Astrocyte (in vitro differentiated cells and primary cell): ENCODE measurements at places on chromosomes 12 and 14.
A peak's percentile ranks its signal among the peaks of the same experiment; 100 is the strongest.

- H3K36me3 ChIP-seq, result no peaks in the 10 kb centered on the region
- DNase-seq, result no peak
- H3K4me1 ChIP-seq, result peaks cover 11% of the 10 kb centered on the region
- H3K27me3 ChIP-seq, result peaks cover 41% of the 10 kb centered on the region
- H3K4me3 ChIP-seq, result no peak overlapping the region
These were observed 2.4 kb upstream of the GLS2 start for GRCh38 chr12:56490360-56490759.

DNA sequence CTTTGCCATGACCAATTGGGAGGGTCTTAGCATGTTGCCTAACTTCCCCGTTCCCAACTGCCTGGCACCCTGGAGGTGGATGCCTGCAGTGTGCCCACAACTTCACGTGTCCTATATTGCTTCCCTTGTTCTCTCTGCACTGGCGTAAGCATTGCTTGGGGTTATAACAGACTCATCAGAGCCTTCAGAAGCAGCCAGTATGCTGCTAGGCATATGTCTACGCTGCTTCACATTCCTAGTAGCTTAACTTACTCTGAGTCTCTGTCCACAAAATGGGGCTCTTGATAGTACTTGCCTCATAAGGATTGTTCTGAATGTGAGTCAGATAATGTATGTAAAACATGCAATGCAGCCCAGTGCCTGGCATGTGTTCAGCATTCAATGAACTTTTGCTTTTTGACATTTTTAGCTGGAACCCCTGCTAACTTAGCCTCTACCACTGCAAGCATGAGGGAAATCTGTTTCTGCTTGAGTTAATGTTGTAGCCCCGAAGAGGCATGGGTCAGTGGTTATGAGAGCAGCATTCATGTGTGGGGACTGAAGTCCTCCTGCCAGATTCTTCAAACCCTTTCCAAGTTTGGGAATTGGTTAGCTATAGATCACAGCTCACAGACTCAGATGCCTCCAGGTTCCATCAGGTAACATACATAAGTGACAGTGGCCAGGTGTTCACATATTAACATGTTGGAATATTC, 2.8 kb downstream of the SLC5A8 start:
- H3K27me3 ChIP-seq, result peaks cover 29% of the 10 kb centered on the region
- peaks cover 8% of the 10 kb centered on the region for H3K4me1 ChIP-seq
- DNase-seq, result no peak
- H3K27ac ChIP-seq, result no peak overlapping the region
- H3K36me3 ChIP-seq, result no peaks in the 10 kb centered on the region
- no peak overlapping the region for H3K4me3 ChIP-seq

DNA sequence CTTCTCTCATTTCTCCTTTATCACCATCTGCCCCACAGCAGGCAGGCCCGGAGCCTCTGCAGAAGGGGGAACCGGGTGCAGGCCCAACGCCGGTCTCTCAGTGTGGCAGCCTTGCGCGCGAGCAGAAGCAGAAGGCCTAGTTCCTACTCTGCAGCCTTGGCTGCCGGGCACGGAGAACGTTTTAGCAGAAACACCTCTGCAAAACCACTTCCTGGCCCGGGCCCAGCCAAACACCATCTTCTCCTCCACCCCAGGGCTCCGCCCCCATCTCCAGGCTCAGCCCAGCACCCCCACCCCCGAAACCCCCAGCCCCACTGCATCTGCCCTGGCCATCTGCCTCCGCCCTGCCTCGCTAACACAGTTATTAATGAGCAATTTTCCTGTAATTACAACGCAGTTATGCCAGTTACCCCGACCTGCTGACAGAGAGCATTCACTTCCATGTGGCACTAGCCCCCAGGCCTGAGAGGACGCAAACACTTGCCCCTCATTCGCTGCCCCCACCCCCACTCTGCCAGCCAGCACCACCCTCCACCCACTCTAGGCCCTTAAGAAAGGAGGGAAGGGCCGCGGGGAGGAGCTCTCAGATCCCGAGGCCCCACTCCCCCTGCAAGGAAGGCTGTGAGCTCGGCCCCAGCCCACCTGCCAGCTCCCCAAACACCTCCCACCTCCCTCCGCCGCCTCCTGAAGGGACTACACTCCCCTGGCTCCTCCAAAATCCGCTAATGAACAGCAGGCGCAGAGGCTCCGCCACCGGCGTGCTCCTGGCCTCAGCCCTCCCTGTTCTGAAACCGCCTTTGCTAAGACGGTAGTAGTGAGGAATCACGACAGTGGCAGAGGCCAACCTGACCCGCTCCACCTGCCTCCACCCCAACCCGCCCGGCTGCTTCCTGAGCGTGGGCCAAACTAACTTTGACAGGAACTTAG, 44.7 kb upstream of the FBRSL1 start:
- H3K4me3 ChIP-seq, result peak overlapping the region; percentile 23
- no peaks in the 10 kb centered on the region for H3K4me1 ChIP-seq
- H3K27ac ChIP-seq, result no peak overlapping the region
- H3K36me3 ChIP-seq, result no peaks in the 10 kb centered on the region

- H3K27ac ChIP-seq, result no peak overlapping the region
- no peaks in the 10 kb centered on the region for H3K27me3 ChIP-seq
- H3K4me3 ChIP-seq, result no peak overlapping the region
- DNase-seq, result no peak
- H3K4me1 ChIP-seq, result no peaks in the 10 kb centered on the region
These were observed 43.2 kb upstream of the MYBPC1 start for GRCh38 chr12:101551362-101552114.

DNA sequence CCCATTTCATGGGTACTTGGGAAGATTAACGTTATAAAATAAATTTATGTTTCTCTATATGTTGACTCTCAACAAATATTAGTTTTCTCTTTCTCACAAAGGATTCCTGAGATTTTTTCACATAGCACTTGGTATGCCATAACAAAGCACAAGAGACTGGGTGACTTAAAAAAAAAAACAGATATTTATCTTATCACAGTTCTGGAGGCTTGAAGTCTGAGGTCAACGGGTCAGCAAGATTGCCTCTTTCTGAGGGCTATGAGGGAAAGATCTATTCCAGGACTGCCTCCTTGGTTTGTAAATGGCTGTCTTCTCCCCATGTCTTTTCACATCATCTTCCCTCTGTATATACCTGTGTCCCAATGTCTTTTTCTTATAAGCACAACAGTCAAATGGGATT, 153.5 kb upstream of the DIO2 start:
- H3K4me1 ChIP-seq, result no peaks in the 10 kb centered on the region
- no peak overlapping the region for H3K27ac ChIP-seq

DNA sequence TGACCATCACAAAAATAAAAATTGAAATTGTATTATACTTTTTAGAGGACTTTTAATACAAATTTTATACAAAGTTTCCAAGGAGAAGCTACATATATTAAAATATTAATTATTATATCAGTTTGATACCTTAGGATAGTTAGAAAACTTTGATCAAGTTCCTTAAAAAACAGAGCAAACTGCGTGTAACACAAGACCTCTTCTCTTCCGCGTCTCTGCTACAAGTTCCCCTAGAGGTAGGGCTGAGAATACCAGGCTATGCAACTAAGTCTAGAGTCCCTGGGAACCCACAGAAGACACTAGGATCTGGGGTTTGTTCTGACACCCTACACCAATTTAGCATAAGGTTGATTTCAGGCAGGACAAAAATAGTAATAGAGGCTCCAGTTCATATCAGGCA, 319.0 kb downstream of the FOXG1 start:
- no peaks in the 10 kb centered on the region for H3K36me3 ChIP-seq
- H3K27ac ChIP-seq, result no peak overlapping the region
- no peaks in the 10 kb centered on the region for H3K4me1 ChIP-seq
- H3K4me3 ChIP-seq, result no peak overlapping the region
- H3K27me3 ChIP-seq, result no peaks in the 10 kb centered on the region

DNA sequence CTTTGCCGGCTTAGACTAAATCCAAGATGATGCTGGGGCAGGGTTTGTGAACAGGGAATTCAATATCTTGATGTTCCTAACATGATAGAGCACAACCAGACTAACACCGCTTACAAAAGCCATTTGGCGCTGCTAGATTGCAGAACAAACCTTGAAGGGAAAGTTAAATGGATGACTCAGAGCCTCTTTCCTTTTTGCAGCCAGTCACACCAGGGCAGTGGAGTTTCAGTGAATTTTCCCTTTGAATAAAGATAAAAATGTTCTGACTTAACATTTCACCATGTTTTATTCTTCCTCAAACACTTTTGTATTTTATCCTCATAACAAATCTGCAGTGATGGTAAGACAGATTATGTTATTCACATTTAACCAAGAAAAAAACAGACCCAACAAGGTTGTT, 47.3 kb downstream of the PDE6H start:
- H3K27me3 ChIP-seq, result no peaks in the 10 kb centered on the region
- H3K36me3 ChIP-seq, result no peaks in the 10 kb centered on the region
- no peaks in the 10 kb centered on the region for H3K4me1 ChIP-seq
- no peak for DNase-seq
- H3K4me3 ChIP-seq, result no peak overlapping the region

- no peak overlapping the region for H3K4me3 ChIP-seq
- DNase-seq, result no peak
- H3K4me1 ChIP-seq, result no peaks in the 10 kb centered on the region
- no peak overlapping the region for H3K27ac ChIP-seq
These were observed 6.9 kb downstream of the ZBTB39 start for GRCh38 chr12:56999456-56999855.

DNA sequence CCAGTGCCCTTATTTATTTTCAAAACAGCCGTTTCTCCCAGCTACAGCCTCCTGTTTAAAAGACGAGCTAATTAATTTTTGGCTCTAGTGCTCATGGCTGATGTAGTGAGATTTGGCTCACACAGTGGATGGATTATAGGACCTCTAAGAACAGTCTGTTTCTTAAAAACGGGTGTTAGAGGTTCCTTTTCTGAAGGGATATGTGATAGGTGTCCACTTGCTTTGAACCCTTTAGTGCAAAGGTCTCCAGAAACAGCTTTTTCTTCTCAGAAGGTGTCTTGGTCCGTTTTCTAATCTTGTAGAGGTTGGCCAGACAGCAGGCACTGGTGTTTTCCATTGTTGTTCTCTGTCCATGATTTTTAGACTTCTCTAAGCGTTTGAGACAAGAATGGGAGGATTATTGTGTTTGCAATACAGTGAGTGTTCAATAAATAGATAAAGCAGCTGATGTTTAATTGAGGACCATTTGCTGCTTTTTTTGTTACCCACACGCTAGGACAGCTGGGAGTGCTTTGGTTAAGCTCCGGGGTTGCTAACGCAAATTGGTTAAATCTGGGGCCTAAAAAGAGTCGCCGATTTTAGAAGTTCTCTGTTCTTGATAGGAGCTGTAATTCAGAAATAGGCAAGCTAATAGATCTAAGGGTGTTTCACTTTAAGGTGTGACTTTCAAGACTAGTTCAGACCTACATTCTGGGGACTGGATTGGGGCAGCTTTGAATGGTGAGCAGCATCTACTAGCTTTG, 1.0 kb downstream of the BORCS5 start:
- peak overlapping the region; percentile 80 for H3K27ac ChIP-seq
- H3K27me3 ChIP-seq, result no peaks in the 10 kb centered on the region
- DNase-seq, result no peak
- peaks cover under 1% of the 10 kb centered on the region for H3K36me3 ChIP-seq
- H3K4me3 ChIP-seq, result peak overlapping the region; percentile 79
- H3K4me1 ChIP-seq, result peaks cover 9% of the 10 kb centered on the region

- DNase-seq, result no peak
- no peak overlapping the region for H3K4me3 ChIP-seq
- H3K27me3 ChIP-seq, result peaks cover 3% of the 10 kb centered on the region
- no peaks in the 10 kb centered on the region for H3K4me1 ChIP-seq
These were observed 106.2 kb upstream of the RPH3A start for GRCh38 chr12:112685321-112685720.

GRCh38 chr12:131702573-131702877, 8.4 kb upstream of the SFSWAP start:
- H3K36me3 ChIP-seq, result no peaks in the 10 kb centered on the region
- DNase-seq, result no peak
- H3K4me1 ChIP-seq, result no peaks in the 10 kb centered on the region
- H3K27me3 ChIP-seq, result peaks cover 5% of the 10 kb centered on the region
- H3K27ac ChIP-seq, result no peak overlapping the region
- no peak overlapping the region for H3K4me3 ChIP-seq

- H3K27me3 ChIP-seq, result no peaks in the 10 kb centered on the region
- no peaks in the 10 kb centered on the region for H3K4me1 ChIP-seq
- DNase-seq, result no peak
- H3K4me3 ChIP-seq, result no peak overlapping the region
- H3K36me3 ChIP-seq, result no peaks in the 10 kb centered on the region
- no peak overlapping the region for H3K27ac ChIP-seq
These were observed 96.9 kb downstream of the VRK1 start for GRCh38 chr14:96893966-96894622.
